ENCODE measurements at places on chromosomes 16 and 17.

DNA sequence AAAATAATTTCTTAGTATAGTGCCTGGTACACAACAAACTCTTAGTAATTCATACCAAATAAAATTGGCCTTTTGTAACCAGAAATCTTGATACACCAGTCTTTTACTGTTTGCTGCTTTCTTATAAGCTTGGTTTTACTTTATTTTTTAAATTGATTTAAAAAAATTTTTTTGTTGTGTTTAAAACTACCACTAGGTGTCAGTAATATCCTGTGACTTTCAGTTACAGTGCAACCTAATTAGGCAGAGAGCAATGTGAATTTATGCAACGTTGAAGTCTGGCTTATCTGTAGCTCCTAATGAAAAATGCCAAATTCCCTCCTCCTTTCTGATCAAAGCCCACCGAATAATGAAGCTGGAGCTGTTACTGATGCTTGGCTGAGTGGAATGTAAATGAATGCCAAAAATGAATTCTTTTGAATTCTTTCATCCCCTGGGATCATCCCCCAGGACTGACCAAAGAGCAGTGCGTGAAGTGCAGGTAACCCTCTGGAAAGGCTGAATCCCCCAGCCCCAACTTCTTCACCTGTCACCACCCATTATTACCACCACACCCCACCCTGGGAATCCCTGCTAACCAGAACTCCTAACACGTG lies 3.8 kb downstream of the ERCC4 start:
- DNase-seq, result peak; percentile 58

DNA sequence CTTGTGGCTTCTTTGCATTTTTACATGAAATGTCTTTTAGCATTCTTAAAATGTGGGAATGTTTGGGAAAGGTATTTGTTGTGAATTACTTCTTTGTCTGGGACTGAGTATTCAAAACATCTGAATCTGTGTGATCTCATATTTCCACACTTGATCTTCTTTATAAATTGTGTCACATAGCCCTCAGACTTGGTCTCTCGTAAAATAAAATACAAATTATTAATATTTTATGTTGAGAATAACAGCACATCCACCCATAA lies 81.9 kb downstream of the TUBD1 start:
- no peak for DNase-seq

DNA sequence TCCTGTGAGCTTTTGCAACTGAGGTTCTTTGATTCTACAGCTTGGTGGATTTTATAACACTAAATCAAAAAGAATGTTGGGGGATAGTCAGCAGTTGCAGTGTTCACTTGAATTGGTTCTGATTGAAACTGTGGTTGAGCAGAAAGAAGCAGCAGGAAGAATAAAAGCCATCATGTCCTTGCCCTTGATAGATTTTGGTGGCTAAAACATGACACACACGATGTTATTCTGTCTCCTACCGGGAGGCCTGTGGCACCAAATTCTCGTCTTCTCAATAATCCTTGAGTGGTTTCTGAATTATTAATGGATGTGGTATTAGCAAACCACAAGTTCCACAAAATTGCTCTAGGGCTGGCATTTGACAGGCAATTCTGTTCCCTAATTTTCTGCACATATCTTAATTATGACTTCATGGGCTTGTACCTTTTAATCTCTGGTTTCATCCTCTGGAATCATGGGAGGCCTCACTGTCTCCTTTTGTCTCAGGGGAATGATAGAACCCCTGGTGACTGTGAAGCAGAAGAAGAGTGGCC lies 338.2 kb downstream of the SNX29 start:
- no peak for DNase-seq

DNA sequence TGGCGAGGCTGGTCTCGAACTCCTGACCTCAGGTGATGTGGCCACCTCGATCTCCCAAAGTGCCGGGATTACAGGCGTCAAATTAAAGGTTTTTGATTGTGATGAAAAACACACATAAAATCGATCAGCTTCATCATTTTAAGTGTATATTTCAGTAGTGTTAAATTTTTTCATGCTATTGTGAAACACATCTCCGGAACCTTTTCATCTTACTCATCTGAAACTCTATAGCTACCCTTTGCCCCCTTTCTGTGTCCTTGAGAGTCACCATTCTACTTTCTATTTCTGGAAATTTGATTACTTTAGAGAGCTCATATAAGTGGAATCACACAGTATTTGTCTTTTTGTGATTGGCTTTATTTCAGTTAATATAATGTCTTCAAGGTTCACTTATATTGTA lies 478.3 kb upstream of the HSBP1 start:
- DNase-seq, result no peak

DNA sequence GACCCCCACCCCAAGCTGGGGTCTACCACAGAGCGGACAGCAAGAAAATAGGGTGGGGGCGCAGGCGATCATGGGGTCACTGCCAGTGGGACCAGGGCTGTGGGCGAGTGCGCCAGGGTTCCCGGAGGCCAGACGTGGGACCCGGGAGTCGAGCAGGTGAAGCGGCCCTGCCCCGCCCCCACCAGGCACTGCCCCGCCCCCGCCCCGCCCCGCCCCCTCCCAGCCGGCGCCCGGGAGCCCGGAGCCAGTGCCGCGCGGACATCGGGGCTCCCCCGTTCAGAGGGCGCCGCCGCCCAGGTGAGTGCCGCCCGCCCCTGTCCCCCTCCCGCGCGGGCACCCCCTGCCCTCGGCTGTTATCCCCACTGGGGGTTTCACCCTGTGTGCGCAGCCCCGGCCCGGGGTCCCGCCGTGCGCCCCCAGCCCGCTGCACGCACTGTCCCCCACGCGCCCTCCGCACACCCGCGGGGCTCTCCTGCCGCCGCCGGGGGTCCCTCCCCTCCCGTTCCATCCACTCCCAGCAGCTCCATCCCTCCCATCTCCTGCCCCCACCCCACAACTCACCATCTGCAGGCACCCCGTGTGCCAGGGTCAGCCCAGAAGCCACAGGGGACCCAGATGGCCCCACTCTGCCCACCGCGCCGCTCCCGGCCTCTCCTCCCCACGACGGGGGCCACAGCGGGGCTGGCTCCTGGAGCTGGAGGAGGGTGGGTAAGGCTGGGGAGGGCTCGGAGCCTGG lies at the start of gene SSTR5:
TSS of gene SSTR5 (plus strand) at position 222 of the 736 bp plus-strand sequence. CDS start 6,122 bp downstream, outside the sequence.
- no peak for DNase-seq

GRCh38 chr16:2966043-2966807 lies 2.1 kb downstream of the KREMEN2 start:
- DNase-seq, result no peak

DNA sequence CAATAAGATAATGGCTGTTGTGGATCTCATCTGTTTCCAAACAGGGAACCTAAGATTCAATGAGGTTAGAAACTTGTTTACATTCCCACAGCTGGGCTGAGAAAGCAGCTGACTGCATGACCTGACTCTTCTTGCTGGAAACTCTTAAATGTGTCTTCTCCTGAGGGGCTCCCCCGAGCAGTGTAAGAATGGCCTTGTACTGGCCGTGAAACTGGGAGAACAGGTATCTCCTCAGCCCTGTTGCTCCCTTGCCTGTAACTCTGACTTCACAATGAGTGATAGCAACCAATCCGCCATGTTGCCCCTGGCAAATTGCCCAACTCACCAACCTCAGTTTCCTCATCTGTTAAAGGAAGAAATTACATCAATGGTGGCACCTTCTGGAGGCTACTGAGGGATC lies 59.1 kb upstream of the CCL2 start:
- no peak for DNase-seq

DNA sequence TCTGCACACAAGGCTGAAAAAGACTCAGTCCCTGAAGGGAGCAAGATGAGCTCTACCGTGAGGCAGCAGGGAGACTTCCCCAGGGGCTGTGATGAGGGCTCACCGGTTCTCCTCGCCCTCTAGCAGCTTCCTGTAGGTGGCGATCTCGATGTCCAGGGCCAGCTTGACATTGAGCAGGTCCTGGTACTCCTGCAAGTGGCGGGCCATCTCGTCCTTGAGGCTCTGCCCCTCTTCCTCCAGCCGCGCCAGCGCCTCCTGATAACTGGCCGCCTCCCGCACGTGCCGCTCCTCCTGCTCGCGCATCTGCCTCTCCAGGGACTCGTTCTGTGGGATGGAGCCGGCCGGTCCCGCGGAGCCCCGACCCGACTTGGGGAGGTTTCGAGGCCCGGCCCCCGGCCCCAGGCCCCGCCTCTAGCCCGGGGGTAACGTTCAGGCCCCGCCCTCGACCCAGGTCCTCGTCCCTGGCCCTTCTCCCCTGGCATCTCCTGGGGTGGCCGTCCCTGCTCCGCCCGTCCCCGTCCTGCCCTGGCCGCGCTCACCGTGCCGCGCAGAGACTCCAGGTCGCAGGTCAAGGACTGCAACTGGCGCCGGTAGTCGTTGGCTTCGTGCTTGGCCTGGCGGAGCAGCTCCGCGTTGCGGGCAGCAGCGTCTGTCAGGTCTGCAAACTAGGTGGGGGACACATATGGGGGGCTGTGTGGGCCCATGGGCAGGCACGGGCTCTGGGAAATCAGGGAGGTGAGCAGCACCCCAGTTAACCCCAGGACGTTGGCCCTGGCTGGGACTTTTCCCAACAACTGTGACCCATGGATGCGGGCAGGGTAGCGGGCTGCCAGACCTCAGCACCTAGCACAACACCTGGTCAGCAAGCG lies 3.9 kb downstream of the GFAP start:
- peak; percentile 63 for DNase-seq

DNA sequence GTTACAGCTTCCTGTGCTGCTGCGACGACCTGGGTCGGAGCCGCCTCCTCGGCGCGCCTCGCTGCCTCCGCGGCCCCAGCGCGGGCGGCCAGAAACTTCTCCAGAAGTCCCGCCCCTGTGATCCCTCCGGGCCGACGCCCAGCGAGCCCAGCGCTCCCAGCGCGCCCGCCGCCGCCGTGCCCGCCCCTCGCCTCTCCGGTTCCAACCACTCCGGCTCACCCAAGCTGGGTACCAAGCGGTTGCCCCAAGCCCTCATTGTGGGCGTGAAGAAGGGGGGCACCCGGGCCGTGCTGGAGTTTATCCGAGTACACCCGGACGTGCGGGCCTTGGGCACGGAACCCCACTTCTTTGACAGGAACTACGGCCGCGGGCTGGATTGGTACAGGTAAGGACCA lies 746 bp downstream of the HS3ST2 start:
- DNase-seq, result no peak

DNA sequence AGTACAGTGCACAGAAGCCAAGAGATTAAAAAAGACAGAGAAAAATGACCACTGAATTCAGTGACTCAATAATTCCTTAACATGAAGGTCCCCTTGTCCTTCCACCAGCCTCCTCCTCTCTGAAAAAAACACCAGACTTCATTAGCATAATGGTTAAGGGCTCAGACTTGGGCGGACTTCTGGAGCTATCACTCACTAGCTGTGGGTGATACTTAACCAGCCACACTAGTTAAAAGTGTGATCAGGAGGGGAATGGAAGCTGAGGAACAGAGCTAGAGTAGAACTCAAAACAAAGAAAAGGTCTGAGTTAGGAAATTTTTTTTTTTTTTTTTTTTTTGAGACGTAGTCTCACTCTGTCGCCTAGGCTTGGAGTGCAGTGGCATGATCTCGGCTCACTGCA lies 23.2 kb downstream of the ZNF652 start:
- DNase-seq, result no peak

- DNase-seq, result no peak
Measured at GRCh38 chr17:50221864-50222545, 20.6 kb upstream of the COL1A1 start.

- peak; percentile 66 for DNase-seq
Measured at GRCh38 chr16:89187032-89187769, 13.1 kb downstream of the SLC22A31 start.

DNA sequence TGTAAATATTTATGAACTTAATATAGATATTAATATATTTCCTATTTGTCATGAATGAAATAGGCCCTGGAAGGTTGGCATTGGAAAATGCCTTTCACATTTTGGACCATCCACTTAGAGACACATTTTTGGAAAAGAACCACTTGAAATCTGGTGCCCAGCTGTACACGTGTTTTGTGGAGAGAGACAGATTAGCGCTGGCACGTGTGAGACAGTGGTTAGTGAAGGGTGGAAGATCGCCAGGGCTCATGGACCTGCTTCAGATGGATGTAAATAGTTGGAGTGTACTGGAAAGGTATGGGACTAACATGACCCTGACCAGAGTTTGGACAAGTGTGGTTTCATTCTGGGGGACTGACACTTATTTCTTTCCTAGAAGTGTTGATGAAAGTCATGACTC lies 222.9 kb downstream of the PRKCA start:
- no peak for DNase-seq

- no peak for DNase-seq
Measured at GRCh38 chr16:61836804-61837393, 199.3 kb downstream of the CDH8 start.

DNA sequence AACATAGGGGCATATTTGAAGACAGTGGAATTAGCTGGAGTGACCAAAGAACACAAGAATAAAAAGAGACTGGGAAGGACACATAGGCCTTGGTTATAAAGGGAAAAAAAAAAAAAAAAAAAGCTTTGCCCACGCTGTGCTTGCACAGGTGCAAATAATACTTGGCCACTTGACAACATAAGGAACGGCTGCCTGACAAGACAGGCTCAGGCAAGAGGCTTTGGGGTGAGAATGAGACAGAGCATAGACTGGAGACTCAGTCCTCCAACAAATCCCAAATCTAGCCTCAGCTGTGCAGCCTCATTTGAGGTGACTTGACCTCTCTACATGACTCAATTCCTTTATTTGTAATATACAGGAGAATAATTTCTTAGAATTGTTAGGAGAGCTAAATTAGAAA lies 332.8 kb upstream of the DYNLRB2 start:
- DNase-seq, result no peak

DNA sequence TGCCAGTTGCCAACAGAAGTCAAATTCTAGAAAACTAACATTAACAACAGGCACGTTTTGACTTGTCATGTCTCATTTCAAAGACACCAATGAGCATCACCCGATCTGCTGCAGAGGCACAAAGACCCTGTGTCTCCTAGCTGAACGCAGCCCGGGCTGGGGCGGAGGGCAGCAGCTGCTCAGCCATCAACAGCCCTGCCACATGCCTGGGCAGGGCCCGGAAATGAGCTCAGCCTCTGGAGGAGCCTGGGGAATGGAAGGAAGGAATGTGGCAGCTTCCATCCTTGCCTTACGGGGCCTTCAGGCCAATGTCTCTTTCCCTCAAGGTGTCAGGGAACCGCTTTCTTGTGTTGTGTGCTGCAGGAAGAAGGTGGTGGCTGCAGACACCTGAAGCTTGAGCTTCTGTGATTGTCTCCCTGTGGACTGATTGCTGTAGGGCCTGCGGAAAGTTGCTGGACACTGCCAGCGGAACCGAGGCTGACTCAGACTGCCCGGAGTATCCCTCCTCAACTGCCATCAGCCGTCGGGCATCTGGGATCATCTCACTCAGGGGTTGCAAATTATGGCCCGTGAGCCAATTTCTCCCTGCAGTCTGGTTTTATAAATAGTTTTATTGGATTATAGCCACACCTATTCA lies 7.3 kb downstream of the CDH13 start:
- DNase-seq, result no peak

DNA sequence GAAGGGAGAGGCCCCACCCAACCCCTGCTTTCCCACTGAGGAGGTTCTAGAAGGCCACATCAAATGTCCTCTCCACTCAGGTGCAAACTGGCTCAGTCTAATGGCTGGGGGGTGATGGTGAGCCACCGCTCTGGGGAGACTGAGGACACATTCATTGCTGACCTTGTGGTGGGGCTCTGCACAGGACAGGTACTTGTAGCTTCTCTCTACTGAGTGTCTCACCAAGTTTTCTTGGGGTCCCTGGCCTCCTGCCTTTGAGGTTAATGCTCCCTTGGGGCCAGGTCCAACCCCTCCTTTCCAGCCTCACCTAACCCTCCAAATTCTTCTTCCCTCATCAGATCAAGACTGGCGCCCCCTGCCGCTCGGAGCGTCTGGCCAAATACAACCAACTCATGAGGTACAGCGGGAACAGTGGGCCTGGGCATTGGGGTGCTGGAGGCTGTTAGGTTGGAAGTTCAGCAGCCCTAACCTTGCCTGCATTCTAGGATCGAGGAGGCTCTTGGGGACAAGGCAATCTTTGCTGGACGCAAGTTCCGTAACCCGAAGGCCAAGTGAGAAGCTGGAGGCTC lies 5.7 kb downstream of the ENO3 start:
- no peak for DNase-seq

GRCh38 chr16:15644267-15644961 lies 1.5 kb upstream of the MARF1 start:
- DNase-seq, result no peak

All from B cell (primary cell).